ENCODE measurements at places on chromosomes 3 and 15.
A peak's percentile ranks its signal among the peaks of the same experiment; 100 is the strongest.

- DNase-seq = no peak
Observed at GRCh38 chr3:24943961-24944360, 449.3 kb upstream of the THRB start.

- DNase-seq = no peak
Observed at GRCh38 chr15:67329984-67330733, 75.6 kb downstream of the IQCH start.

DNA sequence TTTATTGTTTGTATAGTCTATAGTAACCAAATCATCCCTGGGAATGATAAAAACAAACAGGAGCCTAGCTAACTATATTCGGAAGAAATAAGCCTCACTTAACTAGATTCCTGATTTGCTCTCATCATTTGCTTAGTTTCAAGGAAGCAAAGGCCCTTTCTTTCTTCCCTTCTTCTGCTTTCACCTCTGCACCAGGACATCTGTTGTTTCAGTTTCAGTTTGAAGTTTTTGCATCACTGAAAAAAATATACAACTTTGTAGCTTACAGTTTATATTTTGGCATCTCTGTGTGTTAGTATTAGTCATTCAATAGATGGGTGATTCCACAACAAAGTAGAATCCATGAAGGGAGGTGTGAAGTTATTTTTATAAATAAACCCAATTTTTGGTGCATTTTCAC is 113.6 kb upstream of the SNTN start:
- DNase-seq = no peak

DNA sequence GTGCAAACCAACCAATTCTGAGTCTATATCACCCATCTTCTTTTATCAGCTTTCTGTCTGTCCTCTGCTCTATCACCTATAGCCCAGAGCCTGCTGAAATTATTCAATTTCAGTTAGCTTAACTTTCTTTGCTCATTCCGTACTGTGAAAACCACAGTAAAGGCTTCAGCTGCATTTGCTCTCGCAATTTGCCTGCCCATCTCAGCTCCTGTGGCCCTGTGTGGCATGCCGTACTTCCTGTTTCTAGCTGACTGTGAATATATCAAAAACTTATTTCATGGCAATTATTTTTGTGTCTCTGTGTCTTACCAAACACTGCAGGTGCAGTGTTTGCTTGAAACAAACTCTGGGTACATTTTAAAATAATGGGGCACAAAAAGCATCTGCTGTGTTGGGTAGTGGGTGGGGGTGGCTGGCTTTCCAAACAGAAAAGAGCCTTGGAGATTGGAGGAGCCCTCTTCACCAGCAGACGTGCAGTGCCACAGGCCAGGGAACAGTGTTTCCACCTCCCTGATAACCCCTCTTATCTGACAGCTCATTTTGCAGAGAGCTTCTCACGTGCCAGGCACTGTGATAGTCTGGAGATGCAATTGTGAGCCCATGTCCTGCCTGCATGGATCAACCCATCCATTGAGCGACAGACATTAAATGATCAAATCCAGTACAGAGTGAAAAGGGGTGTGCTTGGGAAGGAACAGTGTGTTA is 45.2 kb downstream of the GASK1A start:
- no peak for DNase-seq

DNA sequence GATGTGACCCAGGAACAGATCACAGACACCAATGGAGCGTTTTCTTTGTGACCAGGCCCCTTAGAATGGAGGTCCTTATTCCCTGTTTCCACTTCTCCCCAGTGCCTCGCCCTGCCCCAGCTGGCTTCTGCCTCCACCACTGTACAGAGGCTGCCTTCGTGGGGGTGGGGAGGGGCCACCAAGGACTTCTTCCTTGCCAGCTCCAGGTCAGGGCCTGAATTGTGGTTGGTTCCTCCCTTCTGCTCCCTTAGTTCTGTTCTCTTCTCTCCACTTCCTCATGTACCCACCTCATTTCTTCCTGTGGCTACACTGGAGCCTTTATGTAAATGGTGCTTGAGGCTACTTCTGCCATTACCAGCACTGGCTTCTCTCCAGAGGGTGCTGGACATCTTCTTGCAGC is 16.4 kb downstream of the TGM4 start:
- no peak for DNase-seq

- DNase-seq = no peak
Observed at GRCh38 chr15:77892335-77892734, 185.2 kb downstream of the TBC1D2B start.

- peak; percentile 95 for DNase-seq
Observed at GRCh38 chr3:84958495-84959469, at the start of gene CADM2. Gene CADM2 (plus strand): TSS chr3:84958989.

- DNase-seq = no peak
Observed at GRCh38 chr3:43497422-43497821, 124.4 kb downstream of the ANO10 start.
